ENCODE measurements at places on chromosomes 6 and 20. TPM values are rescaled to one million over a fixed set of nuclear protein-coding genes. Genes with fewer than 3 reads are reported as not detected.

The DNAH8 gene
- total RNA-seq, result under 0.01 TPM

The BAG2 gene
- total RNA-seq, result 1.5 TPM

The MKKS gene
- total RNA-seq, result 11.4 TPM

DNA sequence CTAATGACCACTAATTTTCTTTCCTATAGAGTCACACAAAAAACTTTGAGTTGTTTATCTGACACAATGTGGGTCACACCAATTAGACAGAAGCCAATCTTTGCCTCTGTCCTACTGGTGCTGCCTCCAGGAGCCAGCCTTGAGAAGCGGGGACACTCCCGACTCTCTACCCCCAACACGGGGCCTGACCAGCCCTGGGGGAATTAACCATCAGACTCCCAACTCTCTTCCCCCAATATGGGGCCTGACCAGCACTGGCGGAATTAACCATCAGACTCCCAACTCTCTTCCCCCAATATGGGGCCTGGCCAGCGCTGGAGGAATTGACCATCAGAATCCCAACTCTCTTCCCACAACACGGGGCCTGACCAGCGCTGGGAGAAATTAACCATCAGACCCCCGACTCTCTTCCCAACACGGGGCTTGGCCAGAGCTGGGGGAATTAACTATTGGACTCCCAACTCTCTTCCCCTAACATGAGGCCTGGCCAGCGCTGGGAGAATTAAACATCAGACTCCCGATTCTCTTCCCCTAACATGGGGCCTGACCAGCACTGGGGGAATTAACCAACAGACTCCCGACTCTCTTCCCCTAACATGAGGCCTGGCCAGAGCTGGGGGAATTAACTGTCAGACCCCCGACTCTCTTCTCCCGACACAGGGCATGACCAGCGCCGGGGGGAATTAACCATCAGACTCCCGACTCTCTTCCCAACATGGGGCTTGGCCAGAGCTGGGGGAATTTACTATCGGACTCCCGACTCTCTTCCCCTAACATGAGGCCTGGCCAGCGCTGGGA, 12.5 kb downstream of the CST7 start:
- DNase-seq, result no peak

DNA sequence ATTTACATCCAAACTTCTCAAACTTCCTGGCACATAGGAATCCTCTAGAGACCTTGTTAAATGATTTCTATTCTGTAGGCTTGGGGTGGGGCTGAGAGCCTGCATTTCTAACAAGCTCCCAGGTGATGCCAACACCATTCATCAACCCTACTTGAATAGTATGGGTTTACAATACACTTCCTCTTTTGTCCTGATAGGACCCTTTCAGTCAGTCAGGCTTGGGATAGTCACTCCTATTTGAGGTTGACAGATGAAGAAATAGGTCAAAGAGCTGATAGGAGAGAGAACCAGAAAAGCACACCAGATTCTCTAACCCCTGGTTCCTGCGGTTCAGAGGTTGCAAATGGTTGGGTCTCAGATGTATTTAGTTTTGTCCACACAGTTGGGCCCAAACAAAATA, 273.4 kb downstream of the TSHZ2 start:
- DNase-seq, result no peak

Measured in dermis blood vessel endothelial cell (primary cell).